ENCODE measurements at places on chromosomes 13 and 19. TPM values are rescaled to one million over a fixed set of nuclear protein-coding genes. Genes with fewer than 3 reads are reported as not detected.

F10 gene
- not detected for total RNA-seq

CNMD gene
- not detected for total RNA-seq

CYP2B6 gene
- not detected for total RNA-seq

GRCh38 chr13:30618930-30619279 lies 1.2 kb downstream of the USPL1 start:
- DNase-seq: no peak
- no peak overlapping the region for H3K27ac ChIP-seq
- peaks cover 40% of the 10 kb centered on the region for H3K4me1 ChIP-seq
- no peaks in the 10 kb centered on the region for H3K27me3 ChIP-seq
- H3K4me3 ChIP-seq: no peak overlapping the region

- H3K27me3 ChIP-seq: no peaks in the 10 kb centered on the region
- no peak overlapping the region for H3K4me3 ChIP-seq
- DNase-seq: no peak
- H3K4me1 ChIP-seq: peaks cover 24% of the 10 kb centered on the region
Measured at GRCh38 chr19:30028118-30028991, 86.3 kb downstream of the URI1 start.

DNA sequence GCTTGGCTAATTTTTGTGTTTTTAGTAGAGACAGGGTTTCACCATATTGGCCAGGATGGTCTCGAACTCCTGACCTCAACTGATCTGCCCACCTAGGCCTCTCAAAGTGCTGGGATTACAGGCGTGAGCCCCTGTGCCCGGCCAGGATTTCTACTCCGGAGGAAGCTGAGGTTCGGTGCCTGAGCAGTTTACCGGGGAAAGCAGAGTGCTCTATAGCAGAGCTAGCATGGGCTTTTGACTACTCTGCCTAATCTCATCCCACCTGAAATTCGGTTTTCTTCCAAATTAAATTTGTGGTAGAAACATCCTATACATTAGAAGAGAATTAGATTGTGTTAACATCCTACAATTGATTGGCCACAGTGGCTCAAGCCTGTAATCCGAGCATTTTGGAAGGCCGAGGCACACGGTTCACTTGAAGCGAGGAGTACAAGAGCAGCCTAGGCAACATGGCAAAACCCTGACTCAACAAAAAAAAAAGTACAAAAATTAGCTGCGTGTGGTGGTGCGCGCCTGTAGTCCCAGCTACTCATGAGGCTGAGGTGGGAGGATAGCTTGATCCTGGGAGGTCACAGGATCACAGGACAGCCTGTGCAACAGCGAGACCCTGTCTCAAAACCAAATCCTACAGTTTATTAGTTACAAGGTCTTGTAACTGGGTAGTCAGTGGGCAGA lies 1.6 kb downstream of the RPL13A start:
- peaks cover 73% of the 10 kb centered on the region for H3K36me3 ChIP-seq
- peak overlapping the region; percentile 97 for H3K27ac ChIP-seq
- H3K4me3 ChIP-seq: peak overlapping the region; percentile 93
- DNase-seq: no peak
- peaks cover 33% of the 10 kb centered on the region for H3K27me3 ChIP-seq

- no peak overlapping the region for H3K4me3 ChIP-seq
- H3K36me3 ChIP-seq: no peaks in the 10 kb centered on the region
- DNase-seq: no peak
- no peak overlapping the region for H3K27ac ChIP-seq
- H3K4me1 ChIP-seq: no peaks in the 10 kb centered on the region
Measured at GRCh38 chr13:34176633-34177032, 358.7 kb downstream of the RFC3 start.

DNA sequence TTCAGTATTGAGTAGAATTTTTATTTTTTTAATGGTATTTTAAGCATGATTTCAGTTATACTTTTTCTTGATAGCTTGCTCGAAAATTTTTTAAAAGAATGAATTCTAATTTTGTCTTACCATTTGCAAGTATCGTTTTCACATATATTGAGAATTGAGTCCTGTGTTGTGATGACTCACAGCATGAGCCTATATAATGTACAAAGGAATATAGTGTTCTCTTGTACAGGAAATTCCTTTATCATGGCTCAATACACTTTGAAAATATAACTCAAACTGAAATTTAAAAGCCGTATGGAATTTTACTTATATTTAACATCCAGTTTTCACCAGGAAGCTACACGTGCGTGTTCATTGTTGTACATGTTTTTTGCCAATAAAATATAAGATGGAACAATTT lies 161.1 kb upstream of the TMTC4 start:
- no peak overlapping the region for H3K4me3 ChIP-seq
- no peaks in the 10 kb centered on the region for H3K4me1 ChIP-seq
- no peak overlapping the region for H3K27ac ChIP-seq
- no peaks in the 10 kb centered on the region for H3K27me3 ChIP-seq

GRCh38 chr13:34862716-34863115 lies 79.4 kb upstream of the NBEA start:
- DNase-seq: no peak
- H3K36me3 ChIP-seq: no peaks in the 10 kb centered on the region
- H3K4me1 ChIP-seq: no peaks in the 10 kb centered on the region
- no peak overlapping the region for H3K27ac ChIP-seq
- no peak overlapping the region for H3K4me3 ChIP-seq

DNA sequence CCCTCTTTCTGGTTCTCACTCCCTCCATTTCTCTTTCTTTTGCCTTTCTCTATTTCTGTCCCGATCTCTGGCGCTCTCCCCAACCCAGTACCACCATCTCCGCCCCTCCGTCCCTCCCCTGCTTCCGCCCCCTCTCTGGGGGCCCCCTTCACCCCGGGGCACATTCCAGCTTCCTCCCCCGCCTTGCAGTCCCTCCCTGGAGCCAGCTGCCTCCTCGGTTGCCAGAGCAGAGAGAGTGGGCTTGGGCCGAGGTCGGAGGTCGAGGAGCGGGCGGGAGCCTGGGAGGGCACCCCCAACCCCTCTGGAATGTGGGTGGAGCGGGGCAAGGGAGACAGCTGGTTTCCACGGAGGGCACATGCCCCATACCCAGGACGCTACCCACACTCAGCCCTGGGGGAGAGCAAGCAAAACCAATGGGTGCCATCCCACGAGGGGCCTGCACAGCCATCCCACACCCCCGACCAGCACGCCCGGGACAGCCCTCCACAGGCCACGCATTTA lies 6.5 kb upstream of the CIRBP start:
- peaks cover 17% of the 10 kb centered on the region for H3K36me3 ChIP-seq
- no peaks in the 10 kb centered on the region for H3K27me3 ChIP-seq
- peaks cover 59% of the 10 kb centered on the region for H3K4me1 ChIP-seq
- H3K4me3 ChIP-seq: peak overlapping the region; percentile 80

DNA sequence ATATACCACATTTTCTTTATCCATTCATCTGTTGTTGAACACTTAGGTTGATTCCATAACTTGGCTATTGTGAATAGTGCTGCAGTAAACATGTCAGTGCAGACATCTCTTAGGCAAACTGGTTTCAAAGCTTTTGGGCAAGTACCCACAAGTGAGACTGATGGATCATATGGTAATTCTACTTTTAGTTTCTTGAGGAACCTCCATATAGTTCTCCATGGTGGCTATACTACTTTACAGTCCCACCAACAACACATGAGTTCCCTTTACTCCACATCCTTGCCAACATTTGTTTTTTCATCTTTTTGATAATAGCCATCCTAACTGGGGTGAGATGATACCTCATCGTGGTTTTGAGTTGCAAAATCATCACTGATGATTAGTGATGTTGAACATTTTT lies 8.5 kb downstream of the CYSLTR2 start:
- DNase-seq: no peak
- H3K36me3 ChIP-seq: peaks cover 13% of the 10 kb centered on the region
- H3K4me3 ChIP-seq: no peak overlapping the region
- no peak overlapping the region for H3K27ac ChIP-seq

GRCh38 chr13:21362741-21363140 lies 96.4 kb downstream of the ZDHHC20 start:
- H3K36me3 ChIP-seq: no peaks in the 10 kb centered on the region
- H3K27ac ChIP-seq: no peak overlapping the region
- peaks cover 23% of the 10 kb centered on the region for H3K4me1 ChIP-seq
- H3K4me3 ChIP-seq: no peak overlapping the region
- no peak for DNase-seq

GRCh38 chr13:72650051-72650700 lies 77.3 kb downstream of the MZT1 start:
- no peak overlapping the region for H3K4me3 ChIP-seq
- peaks cover 5% of the 10 kb centered on the region for H3K4me1 ChIP-seq
- H3K36me3 ChIP-seq: no peaks in the 10 kb centered on the region
- peaks cover 34% of the 10 kb centered on the region for H3K27me3 ChIP-seq
- no peak overlapping the region for H3K27ac ChIP-seq
- no peak for DNase-seq

DNA sequence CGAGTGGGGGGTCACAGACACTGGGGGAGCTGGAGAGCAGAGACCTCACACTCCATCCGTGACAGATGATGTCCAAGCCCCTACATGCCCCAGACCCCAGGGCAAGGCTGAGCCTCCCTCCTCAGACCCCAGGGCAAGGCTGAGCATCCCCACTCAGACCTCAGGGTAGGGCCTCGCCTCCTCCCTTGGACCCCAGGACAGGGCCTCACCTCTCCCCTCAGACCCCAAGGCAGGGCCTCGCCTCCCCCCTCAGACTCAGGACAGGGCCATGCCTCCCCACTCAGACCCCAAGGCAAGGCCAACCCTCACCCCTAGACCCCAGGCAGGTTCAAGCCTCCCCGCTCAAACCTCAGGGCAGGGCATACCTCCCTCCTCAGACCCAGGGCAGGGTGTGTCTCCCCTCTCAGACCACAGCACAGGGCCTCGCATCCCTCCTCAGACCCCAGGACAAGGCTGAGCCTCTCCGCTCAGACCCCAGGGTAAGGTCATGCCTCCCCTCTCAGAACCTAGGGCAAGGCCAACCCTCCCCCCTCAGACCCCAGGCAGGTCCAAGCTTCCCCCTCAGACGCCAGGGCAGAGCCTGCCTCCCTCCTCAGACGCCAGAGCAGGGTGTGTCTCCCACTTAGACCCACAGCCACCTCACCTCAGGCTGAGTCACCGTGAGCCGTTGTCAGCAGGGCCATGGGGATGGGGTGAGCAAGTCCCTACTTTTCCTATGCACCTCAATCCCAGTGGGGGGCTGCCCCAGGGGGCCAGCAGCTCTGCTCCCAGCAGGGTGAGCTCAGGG lies 1.7 kb upstream of the S1PR4 start:
- DNase-seq: peak; percentile 77
- H3K4me1 ChIP-seq: peaks cover 18% of the 10 kb centered on the region
- peak overlapping the region; percentile 85 for H3K27ac ChIP-seq
- H3K36me3 ChIP-seq: peaks cover 25% of the 10 kb centered on the region
- no peaks in the 10 kb centered on the region for H3K27me3 ChIP-seq
- H3K4me3 ChIP-seq: peak overlapping the region; percentile 74

DNA sequence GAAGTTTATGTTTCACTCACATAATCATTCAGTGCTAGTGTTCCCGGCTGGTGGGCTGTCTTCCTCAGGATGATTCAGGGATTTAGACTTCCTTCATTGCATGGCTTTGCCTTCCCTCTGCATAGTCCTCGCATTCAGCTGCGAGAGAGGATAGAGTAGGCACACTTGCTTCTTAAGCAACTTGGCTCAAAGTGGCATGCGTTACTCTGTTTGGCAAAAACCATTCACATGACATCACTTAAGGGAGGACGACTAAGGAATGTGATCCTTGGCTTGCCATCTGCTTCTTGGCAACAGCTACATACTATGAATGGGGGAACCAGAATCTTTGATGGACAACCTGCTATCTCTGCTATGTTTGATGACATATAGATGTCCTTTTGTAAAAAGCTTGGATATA lies 359.3 kb downstream of the TDRD3 start:
- no peak overlapping the region for H3K27ac ChIP-seq
- no peaks in the 10 kb centered on the region for H3K27me3 ChIP-seq

DNA sequence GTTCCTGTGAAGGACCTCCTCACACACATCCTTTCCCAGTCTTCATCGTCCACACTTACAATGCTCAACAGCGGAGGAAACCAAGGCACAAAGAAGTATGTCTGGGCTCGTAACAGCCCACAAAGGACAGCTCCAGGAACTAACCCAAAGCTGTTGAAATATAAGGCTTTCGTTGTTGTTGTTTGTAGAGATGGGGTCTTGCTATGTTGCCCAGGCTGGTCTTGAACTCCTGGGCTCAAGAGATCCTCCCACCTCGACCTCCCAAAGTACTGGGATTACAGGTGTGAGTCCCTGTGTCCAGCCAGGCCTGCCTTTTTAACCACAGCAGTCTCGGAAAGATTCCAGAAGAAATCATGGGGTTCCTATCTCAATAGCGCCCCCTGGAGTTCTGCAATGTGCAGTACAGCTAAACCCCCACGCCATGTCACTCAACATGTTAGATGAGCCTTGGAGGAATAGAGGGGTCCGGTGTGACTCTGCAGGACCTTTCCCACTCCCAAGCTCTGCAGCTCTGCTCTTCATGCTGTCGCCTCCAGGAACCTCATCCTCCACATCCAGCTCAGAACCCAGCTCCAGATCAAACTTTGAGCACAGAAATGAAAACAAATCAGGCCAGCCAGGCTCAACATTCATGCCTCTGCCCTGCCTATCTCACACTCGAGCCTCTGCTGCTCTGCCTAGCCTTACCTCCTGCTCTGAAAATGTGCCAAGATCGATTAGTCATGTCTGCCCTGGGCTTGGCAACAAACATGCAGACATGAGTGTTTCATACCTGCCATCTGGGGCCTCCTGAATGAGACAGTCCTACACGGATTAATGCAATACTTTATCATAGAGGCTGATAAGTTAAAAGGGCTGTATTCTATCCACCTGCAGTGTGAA lies 7.5 kb downstream of the PLA2G4C start:
- no peaks in the 10 kb centered on the region for H3K27me3 ChIP-seq
- peak; percentile 13 for DNase-seq
- H3K4me1 ChIP-seq: no peaks in the 10 kb centered on the region
- no peaks in the 10 kb centered on the region for H3K36me3 ChIP-seq
- no peak overlapping the region for H3K4me3 ChIP-seq
- no peak overlapping the region for H3K27ac ChIP-seq

GRCh38 chr19:21084343-21084742 lies 2.3 kb downstream of the ZNF714 start:
- peak; percentile 16 for DNase-seq
- no peak overlapping the region for H3K27ac ChIP-seq
- no peaks in the 10 kb centered on the region for H3K27me3 ChIP-seq
- H3K36me3 ChIP-seq: peaks cover 51% of the 10 kb centered on the region
- peaks cover 21% of the 10 kb centered on the region for H3K4me1 ChIP-seq

Data from activated naive CD8-positive, alpha-beta T cell treated with anti-CD3 and anti-CD28 coated beads for 36 hours (primary cell).